ENCODE measurements at places on chromosomes 5 and 9.

DNA sequence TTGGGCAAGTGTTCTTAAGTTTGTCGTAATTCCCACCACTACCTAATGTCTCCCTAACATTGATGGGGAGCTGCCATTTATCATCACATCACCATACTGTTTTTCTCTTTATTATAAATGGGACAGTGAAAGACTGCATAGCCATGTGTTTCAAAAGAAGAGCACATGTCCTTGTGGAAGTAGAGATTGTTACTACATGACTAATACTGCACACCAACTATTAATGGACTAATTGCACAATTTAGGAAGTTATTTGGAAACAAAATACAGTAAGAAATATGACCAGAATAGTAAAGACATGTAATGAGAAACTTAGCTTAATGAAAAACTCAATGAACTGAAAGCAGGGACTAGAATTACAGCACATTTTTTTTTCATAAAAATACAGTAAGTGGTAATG is 12.0 kb upstream of the ELOVL7 start:
- no peak for DNase-seq

DNA sequence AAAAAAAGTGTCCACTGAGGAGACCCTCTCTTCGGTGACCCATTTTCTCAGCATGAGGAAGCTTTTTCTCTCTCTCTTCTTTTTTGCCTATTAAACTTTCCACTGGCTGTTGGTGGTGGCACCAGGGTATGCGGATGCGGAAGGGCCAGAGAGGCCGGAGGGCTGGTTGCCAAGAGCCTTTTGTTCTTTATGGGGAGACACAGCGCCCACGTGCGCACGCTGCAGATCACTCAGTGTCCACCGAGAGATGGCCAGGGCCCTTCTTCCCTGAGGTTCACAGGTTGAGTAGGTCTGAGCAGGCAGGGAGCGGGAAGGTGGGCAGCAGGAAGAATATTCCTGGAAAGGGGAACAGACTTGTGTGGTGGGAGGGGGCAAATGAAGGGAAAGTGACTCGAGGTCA is 69.1 kb downstream of the STK10 start:
- no peak for DNase-seq

DNA sequence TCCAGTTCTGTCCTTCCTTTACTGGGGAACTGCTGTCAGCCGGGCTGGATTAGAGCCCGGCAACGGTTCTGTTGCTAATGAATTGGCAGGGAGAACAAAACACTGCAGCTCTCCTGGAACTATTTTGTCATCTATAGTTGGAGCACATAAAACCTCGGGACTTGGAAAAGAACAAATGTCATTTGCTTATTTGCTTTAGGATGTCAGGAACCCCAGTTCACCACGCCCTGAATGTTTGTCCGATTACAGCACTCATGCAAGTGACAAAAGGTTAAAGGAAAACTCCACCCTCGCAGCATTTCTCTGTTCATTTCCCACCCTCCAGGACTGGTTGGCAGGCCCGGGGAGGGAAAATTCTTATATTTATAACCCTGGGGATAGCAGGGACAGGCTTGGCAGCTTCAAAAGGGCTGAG is 66.4 kb upstream of the PLPP1 start:
- DNase-seq, result no peak

GRCh38 chr5:164002214-164002613 is 496.8 kb downstream of the MAT2B start:
- no peak for DNase-seq

GRCh38 chr9:37281541-37281940 is 141.0 kb upstream of the GRHPR start:
- DNase-seq, result no peak

DNA sequence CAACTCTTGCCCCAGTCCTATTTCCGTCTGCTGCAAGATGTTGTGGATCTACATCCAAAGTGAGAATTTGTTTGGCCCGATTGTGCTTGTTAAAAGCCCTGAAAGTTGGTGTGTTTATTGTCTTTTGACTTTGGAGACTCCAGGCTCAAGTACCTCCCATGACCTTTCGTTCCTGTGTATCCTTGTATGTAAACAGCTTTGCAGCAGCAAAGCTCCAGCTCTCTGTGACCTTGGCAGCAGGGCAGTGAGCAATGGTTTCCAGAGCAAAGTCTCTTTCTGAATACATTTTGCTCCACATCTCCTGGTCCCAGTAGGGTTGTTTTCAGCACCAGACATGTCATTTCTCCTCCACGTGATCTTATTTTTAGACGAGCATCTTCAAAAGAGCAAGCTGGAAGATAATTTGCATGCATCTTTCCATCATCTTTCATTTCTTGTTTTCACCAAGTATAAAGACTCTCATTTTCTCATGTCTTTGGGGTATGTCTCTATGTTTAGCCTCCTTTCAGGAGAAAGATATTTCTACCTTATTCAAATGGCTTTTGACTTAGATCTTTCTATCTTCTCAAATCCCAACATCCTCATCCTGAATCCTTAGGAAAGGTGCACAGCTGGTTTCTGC is 68.1 kb upstream of the ERCC6L2 start:
- DNase-seq, result no peak

DNA sequence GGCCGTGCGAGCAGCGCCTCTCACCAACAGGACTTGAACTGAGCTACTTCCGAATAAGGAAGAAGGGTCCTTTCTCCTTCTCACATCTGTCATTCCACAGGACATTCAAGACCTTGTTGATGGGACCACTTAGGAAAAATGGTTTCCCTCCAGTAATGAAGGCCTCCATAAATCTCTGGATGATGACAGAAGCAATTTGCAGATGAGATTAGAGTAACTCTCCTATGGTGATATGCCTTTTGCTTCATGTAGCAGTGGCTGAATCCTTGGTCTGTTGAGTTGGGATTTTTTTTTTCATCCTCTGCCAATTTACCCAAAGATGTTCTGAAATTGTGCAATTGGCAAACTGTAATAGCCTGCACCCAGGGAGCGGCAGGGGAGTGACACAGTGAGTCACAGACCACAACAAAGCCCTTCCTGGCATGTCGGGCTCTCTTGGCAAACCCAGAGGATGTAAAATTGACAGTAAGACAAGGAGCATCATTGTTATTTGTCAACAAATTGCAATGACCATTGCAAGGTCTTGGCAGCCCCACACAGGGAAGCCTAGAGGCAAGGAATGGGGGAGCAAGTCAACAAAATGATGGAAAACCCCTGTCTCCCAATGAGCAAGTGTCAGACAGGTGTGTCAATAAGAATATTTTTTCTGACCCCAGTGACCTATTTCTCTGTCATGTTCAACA is 275.9 kb downstream of the ACTL7B start:
- DNase-seq, result peak; percentile 52

- no peak for DNase-seq
These were observed 913.4 kb upstream of the ACO1 start for GRCh38 chr9:31471010-31471409.

- DNase-seq, result no peak
These were observed 1141.0 kb downstream of the CDH12 start for GRCh38 chr5:21711866-21712758.

DNA sequence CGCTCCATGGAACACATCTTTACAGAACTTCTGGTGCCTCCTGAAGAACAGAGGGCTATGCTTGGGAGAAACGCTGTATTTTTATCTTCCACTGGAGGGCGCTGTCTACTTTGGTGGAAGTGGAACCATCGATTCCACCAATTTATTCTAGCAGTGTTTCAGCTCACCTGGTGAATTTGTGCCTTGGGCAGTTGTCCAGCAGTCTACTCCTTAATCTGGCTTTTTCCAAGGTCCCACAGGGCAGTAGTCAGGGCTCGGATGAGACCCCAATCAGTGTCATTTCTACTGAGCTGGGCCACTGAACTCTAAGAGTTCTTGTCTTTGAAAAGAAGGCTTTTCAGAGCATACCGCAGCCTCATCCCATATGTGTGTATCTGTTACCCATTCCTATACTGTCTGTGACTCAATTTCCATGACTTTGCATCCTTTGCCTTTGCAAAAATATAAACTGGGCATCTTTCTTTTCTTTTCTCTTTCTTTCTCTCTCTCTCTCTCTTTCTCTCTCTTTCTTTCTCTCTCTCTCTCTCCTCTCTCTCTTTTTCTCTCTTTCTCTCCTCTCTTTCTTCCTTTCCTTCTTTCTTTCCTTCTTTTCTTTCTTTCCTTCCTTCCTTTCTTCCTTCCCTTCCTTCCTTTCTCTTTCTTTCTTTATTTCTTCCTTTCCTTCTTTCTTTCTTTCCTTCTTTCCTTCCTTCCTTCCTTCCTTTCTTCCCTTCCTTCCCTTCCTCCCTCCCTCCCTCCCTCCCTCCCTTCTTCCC is 138.4 kb upstream of the ZNF618 start:
- no peak for DNase-seq

DNA sequence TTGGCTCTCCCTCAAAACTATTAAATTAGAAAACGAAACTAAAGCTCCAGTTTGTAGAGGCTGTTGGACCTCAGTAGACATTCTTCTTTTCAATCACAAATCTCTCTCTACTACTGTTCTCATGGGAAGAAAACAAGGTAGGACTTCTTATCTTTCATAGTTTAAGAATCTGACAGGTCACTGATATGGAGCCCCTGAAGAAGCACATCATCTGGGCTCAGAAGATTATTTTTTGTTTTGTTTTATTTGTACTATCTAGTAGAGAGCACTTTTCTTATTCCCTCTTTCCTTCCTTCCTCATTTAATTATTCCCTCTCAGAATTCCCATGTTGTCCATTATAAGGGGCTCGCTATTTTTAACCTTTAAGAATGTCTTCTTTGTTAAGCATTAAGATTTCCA is 26.3 kb downstream of the STARD4 start:
- DNase-seq, result no peak

DNA sequence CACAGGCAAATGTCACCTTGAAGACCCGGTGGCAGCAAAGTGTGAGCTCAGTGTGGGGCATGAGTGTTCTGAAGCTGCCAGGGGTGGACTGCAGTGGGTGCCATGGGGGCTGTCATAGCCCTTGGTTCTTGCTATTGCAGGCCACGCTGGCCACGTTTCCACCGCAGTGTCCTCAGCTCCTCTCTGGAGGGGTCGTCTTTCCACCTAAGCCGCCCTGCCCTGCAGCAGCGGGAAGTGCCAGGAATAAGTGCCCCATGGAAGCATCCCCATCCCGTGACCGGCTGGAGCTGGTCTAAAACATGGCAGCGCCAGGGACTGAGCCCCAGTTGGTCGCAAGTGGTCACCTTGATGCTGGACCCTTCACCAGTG is 6.9 kb downstream of the OBP2B start:
- DNase-seq, result no peak

- DNase-seq, result no peak
These were observed 17.8 kb upstream of the SLCO4C1 start for GRCh38 chr5:102313912-102314311.

DNA sequence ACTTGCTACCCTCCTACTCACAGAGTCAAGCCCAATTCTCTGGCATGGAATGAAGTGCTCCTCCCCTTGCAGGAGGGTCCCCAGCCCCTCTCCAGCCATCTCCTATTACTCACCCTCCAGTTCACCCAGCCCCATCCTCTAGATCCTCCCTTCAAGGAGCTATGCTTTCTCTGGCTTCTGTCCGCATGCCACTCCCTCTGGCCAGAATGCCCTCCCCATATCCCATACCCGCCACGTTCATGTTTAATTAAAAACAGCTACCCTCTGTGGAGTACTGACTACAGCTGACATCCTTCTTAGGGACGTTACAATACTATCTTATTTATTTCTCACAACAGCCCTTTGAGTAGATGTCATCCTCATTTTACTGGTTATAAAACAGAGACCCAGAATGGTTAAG is 3.0 kb downstream of the F2R start:
- no peak for DNase-seq

- no peak for DNase-seq
These were observed 30.2 kb upstream of the FUBP3 start for GRCh38 chr9:130549093-130549735.

- peak; percentile 32 for DNase-seq
These were observed 314.4 kb downstream of the GADD45G start for GRCh38 chr9:89919171-89919681.

DNA sequence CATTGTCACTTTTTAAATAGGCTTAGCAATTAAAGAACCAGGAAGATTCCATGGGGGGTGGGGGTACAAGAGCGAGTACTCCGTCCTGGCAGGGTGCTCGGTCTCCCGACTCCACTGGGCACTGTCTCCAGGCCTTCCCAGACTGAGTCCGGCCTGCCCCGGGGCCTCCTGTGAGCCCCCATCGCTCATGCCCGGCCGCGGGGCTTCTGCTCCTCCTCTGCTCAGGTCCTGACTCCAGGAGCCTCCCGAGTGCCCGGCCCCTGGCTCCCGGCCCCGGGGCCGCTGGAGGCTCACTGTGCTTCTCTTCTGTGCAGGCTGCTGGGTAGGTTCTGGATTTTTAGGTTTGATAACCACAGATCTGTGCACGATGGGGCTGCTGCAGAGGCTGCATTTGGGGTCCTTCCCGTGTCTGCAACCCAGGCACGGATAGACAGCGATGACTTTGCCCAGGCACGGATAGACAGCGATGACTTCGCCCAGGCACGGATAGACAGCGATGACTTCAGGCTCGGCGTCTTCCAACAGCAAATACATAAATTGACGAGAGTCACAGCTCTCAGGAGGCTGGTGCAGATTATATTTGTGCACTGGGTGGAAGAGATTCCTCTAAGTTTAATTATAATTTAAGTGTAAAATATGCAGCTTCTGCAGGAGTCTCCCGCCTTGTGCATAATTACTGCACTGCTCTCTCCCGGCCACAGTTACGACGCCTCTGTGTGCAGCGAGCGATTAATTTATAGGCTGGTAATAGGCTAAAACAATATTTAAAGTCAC is 74.8 kb upstream of the RXRA start:
- DNase-seq, result no peak

DNA sequence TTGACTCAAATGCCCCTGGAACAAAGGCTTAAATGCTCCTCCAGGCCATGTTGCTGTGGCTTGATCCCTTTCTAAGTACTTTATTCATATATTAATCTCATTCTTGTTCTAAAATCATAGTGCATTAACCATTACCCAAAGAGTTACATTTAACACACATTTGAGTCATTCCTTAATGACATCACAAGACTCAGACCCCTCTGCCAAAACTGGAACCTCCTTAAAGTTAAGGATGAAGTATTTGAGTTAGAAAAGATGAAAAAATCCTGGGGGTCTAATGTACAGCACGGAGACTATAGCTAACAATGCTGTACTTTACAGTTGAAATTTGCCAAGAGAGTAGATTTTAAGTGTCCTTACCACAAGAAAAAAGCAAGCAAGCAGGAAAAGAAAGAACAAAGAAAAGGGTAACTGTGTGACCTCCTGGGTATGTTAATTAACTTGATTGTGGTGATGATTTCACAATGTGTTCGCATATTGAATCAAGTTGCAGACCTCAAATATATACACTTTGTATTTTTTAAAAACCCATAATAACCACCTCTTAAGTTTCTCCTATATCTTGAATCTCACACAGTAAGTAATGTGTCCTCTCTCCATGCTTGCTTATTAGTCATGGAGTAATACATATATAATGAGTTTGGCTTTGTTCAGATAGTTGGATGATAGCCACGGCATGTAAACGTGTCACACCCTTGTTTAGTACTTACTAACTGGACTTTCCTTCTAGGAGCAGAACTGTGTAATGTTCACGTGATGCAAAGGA is 376.9 kb downstream of the SEMA5A start:
- no peak for DNase-seq
